Renal cortical epithelial cell (primary cell): ENCODE measurements at places on chromosomes 5 and 9. TPM values are rescaled to one million over a fixed set of nuclear protein-coding genes. Genes with fewer than 3 reads are reported as not detected.

DNA sequence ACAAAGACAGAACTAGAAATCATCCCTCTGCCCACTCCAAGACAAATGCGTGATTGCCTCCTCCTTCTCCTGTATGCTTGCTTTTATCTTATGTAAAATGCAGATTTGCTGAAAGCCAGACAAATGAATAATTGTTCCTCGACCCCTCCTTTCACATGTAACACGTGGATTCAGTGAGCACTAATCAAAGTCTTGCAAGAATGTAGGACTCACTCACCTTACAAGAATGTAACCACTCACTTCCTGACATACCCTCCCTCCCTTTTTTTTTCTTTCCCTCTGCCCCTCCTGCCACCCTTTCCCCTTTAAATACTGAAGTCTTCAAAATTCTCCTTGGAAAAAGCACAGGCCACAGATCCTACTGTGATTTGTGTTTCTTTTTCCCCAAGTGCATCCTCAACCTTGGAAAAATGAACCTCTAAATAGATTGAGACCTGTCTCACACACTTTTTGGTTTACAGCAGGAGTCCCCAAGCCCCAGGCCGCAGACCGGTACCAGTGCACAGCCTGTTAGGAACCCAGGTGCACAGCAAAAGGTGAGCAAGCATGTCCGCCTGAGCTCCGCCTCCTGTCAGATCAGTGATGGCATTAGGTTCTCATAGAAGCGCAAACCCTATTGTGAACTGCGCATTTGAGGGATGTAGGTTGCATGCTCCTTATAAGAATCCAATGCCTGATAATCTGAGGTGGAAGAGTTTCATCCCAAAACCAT, 29.4 kb upstream of the HSD17B3 start:
- peak; percentile 86 for DNase-seq

DNA sequence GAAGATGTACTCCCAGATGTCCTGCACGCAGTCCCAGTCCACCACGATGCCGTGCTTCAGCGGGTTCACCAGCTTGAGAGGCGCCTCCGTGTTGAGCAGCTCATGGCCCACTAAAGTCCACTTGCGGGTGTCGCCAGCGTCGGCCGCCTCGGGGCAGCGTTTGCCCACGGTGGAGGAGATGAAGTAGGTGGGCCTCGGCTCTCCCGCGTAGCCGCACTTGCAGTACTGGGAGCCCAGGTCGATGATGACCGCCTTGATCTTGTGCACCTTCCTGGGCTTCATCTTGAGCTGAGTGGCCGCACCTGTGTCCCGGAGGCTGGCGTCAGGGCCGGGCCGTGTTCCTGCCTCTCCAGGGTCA, 278 bp downstream of the ACTL7B start:
- no peak for DNase-seq

GRCh38 chr9:87119328-87119881, 172.1 kb upstream of the GAS1 start:
- DNase-seq: peak; percentile 71

DNA sequence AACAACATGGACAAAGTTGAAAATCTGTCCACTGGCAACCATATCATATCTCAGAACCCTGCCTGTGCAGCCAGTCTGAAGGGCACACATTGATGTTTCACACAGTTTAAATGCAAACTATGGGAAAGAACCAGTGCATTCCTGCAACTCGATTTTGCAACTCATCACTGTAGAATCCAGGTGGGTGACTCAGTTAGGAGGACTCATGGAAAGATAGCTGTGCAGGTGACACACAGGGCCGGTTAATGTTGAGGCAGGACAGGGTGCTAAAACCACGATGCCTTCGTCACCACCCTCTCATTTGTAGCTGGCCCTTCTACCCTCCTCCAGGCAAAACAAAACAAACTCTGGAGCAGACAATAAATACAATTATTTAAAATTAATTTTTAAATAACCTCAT, 62.8 kb downstream of the TLE1 start:
- DNase-seq: peak; percentile 80

GRCh38 chr9:69066955-69067354, 31.4 kb downstream of the FXN start:
- no peak for DNase-seq

DNA sequence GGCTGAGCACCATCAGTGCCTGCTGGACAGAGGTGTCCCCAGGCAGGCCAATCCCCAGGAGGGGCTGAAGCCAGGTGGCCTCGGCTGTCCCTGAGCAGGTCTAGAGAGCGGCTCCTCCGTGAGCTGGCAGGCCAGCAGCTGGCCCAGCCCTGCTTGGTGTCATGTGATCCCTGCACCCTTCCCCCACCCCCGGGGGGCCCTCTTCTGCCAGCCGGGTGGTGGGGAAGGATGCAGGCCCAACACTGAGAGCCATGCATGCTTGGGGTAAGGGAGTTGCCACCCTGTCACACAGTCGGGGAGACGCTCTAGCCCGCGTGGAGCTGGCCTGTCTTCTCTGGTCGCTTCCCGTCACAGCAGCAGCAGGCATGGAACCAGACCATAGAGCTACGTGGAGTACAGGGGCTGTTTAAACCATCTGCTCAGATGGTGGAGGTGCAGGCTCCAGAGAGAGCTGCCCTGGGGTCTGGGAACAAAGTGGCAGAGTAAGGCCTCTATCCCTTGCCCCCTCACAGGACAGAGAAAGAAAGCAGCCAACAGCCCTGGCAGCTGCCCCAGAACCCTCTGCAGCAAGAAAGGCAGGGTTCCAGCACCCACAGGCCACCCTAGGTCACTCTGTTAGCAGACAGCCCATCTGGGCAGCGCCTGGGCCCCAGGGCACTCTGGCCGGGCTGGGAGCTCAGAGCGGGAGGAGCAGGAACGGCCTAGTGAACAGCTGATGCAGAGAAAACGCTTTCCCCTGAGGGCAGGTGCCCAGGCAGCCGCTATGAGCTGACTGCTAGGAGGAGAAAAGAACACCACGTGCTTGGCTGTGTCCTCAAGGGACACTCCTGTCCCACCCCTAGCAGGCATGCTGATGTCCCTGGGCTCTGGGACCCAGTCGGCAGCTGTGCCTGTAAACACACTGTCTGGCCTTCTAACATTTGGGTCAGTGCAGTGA, 6.8 kb downstream of the RALGDS start:
- DNase-seq: peak; percentile 32

DNA sequence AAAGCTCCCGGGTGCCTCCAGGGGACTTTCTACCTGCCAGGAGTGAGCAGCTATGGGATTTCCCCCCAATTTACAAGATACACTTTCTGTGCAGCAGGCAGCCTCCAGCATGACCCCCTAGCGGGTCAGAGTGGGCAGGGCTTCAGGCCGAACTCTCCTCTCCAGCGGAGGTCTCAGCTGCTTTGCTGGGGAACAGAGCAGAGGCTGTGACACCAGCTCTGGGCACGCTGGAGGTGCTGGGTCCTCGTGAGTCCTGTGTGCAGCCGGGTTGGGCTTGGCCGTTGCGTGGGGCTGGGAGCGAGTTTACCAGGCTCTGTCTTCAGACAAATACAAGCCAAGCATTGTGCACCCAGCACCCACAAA, 2.9 kb downstream of the NRARP start:
- no peak for DNase-seq

DNA sequence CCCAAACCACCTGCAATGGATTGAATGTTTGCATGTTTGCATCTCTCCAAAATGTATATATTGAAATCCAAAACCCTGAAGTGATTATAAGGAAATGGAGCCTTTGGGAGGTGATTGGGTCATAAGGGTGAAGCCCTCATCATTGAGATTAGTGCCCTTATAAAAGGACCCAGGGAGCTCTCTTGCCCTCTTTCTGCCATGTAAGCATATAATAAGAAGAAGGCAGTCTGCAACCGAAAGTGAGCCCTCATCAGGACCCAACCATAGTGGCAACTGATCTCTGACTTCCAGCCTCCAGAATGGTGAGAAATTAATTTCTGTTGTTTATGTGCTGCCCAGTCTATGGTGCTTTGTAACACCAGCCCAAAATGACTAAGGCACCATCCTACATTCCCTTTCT, 115.7 kb upstream of the EFNA5 start:
- no peak for DNase-seq

DNA sequence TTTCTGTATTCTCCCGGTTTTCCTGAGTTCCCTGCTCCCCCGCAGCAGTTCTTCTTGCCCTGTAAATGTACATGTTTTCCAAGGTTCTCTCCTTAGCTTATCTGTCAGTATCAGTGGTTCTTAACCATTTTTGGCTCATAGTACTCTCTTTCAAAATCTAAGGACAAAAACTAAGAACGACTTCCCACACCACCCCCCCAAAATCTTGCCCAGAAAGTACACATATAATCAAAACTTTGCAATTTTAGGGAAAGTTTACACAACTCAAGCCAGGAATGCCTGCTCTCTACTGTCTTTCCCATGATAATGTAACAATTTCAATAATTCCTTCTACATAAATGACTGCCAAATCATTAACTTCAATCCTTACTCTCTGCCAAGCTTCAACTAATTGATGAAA, 4.5 kb downstream of the DCAF12 start:
- no peak for DNase-seq

DNA sequence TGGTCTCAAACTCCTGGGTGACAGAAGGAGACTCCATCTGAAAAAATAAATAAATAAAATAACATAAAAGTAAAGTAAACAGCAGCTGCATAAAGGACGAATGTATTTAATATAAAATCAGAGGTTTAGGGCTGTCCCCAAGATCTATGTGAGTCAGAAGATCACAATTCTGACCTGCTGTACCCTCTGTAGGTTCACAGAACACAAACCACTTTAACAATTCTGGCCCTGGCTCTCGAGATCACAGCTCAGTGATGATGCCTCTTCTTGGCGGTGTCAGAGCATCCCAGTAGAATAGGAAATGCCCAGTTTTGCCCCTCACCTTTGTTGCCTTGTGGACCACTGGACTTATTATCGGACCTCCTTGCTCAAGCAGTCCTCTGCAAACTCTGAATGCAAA, 380.9 kb downstream of the TLE1 start:
- DNase-seq: no peak

DNA sequence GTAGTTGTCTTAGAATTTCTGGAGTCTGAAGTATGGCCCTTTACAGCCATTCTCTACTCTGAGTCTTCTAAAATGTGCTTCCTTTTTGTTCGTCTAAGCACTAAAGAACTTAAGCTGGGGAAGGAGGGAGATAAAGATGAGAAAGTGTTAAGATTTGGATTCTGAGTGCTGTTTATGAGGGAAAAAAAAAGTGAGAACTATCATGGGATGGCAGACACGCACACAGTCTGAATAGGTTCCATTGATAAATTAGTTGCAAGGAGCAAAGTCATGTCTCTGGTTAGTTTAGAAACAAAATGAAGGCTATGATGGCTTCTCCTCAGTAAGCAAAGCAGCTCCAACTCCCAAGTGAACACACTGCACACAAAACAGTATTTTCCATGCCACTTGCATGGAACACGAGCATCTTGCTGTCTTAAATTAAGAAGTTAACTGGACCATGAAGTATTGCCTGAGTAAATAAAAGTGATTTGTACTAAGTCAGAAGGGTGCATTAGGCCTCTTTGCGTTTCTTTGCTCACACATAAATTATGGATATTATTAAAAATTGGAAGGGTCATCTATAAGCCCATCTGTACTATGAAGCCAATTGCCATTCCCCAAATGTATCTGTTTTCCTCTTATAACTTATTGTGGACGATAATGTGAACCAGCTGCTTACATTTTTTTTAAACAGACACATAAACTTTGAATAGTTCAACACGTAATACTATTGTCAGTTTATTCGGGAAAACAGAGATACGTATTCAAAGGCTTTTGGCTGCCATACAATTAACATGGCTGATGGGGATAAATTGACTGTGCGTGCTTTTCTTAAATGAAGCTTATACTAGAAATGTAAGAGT, 199.3 kb downstream of the SGCD start:
- DNase-seq: no peak

IFNK gene
- not detected in 2 replicates for total RNA-seq

LCN12 gene
- total RNA-seq: 0.40 TPM in 1 of 2 replicates, not detected in the other

NIPAL4 gene
- 1.1 and 2.6 TPM in 2 replicates for total RNA-seq

GNAQ gene
- total RNA-seq: 41.7 and 65.6 TPM in 2 replicates
